Stimulated activated CD4-positive, alpha-beta T cell treated with anti-CD3 and anti-CD28 coated beads, Interleukin-4, amount 100 ng/mL, for 1 hour (primary cell): ENCODE measurements at places on chromosomes 5 and 9.

- DNase-seq = no peak
These were observed 177.8 kb downstream of the GABBR2 start for GRCh38 chr9:98530806-98531386.

DNA sequence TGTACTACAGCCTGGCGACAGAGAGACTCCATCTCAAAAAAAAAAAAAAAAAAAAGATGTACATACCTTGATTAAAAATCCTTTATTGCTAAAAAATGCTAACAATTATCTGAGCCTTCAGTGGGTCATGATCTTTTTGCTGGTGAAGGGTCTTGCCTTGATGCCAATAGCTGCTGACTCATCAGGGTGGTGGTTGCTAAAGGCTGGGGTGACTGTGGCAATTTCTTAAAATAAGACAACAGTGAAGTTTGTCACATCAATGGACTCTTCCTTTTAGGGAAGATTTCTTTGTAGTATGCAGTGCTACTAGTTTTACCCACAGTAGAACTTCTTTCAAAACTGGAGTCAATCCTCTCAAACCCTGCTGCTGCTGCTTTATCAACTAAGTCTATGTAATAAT, 33.9 kb upstream of the OTULINL start:
- DNase-seq = no peak

GRCh38 chr9:99565203-99565602, 256.5 kb upstream of the NR4A3 start:
- DNase-seq = no peak

- DNase-seq = no peak
These were observed 210.3 kb upstream of the TNC start for GRCh38 chr9:115328228-115328627.

DNA sequence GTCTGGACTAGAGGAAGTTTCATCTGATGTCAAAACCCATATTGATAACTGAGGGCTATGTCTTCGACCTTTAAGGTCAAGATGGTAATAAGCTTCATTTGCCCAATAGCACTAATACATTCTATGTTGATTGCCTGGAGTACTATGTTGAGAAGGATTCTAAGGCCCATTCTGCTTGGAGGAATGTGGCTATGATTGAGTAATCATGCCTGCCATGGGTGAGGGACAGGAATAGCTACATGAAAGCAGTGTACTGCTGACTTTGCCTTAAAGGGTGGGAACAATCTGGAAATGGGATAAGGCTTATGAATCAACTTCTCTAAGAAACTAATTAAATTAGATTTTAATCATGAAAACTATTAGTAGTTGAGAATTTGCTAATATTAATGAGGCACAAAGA, 13.6 kb downstream of the NNT start:
- DNase-seq = no peak

DNA sequence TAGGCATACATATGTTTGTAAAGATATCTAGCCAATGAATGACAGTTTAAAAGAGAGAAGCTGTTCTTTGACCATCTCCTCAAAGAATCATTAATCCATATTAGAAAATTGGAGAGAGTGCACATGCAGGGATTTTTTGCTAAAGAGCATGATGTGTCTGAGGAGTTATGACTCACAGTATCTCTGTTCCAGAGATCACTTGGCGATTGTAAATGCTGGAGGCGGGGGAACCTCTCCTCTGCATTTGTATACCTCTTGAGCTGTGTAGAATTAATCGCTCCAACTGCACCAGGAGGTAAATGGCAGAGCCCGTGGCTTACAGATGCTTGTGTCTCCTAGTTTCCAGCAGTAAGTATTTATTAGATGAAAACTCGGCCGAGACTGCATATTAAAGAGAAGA, 3.6 kb upstream of the SPATA31D1 start:
- DNase-seq = no peak

DNA sequence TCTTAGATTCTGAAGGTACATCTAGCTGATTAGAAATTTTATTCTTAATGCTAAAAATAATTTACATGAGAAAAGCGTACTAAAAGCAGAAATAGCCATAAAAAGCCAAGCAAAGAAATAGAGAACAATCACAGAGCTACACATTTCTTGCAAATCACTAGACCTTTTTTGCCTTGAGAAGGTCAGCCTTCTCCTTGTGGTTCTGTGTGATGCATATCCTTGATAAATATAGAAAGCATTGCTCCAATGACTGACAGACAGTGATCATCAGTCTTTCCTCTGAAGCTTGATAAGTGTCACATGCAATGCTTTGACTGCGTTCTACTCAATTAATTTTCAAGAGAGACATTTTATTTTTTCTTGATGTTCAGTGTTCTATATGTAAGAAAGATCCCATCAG, 226.9 kb downstream of the CEMIP2 start:
- DNase-seq = no peak

GRCh38 chr9:129318121-129319075, 140.3 kb upstream of the IER5L start:
- DNase-seq = no peak

GRCh38 chr5:133756756-133757155, 144.4 kb upstream of the FSTL4 start:
- DNase-seq = no peak

GRCh38 chr5:169139480-169140050, 161.4 kb downstream of the SLIT3 start:
- no peak for DNase-seq
